ENCODE measurements at places on chromosomes 11 and 22.

GRCh38 chr22:33806191-33806590 is 114.1 kb downstream of the LARGE1 start:
- no peak for DNase-seq

- no peak for DNase-seq
Measured at GRCh38 chr11:8767466-8768142, 85.0 kb downstream of the RPL27A start.

GRCh38 chr22:43177479-43177878 is 9.5 kb downstream of the TTLL12 start:
- no peak for DNase-seq

- DNase-seq = no peak
Measured at GRCh38 chr11:64581057-64581523, 9.9 kb upstream of the SLC22A12 start.

DNA sequence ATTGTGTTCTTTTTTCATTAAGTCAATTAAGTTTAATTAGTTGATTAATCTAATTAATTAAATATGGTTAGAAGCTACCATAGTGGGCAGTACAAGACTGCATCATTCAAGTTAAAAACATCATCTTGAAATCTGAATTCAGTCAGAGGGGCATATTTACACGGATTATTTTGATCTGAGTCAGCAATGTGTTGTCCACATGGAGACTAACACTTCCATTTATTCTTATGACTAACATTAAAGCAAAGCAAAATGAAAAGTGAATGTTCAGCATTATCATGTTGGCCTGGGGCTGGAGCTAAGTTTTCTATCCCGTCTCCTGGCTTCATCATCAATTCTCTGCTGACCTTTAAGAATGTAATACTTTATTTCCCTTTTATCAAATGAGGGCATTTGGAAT is 17.3 kb downstream of the FLI1 start:
- no peak for DNase-seq

DNA sequence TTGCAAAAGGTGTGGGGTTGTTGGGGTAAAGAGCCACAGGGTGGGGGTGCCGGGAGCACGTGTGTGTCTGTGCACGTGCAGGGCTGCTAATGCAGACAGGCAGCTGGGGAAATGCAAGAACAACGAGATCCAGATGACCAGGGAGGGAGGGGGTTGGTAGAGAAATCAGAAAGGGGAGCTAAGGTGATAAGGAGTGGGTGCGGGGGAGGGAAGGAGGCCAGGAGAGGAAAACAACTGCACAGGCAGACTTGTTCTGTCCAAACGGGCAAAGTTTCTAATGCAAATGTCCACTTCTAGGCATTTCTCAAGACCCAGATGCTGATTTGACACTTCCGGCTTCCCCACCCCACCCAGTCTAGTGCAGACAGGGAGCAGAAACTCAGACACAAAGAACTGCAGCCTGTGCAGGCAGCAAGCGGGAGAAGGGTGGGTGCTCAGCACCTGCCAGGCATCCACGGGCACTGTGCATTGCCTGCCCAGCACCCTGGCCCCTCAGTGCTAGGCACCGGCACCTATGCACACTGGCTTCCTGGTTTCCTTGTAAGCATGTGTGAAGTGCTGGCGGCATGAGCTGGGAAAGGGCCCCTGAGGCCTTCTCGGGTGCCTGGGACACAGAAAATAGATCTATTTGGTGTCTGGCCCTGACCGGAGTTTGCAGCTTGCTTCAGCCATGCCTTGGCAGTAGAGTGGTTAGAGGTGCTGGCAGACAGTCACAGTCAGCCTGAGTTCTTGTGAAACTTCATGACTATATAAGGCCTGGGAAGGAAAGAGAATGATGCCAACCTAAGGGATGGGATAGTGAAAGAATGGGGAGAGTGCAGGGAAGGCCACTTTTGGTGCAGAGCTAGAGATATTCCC is 220.1 kb upstream of the SORL1-AS1 start:
- DNase-seq = no peak

Measured in hepatic stellate cell (primary cell).